Activated CD4-positive, CD25-positive, alpha-beta regulatory T cell treated with anti-CD3 and anti-CD28 coated beads, Interleukin-2, amount 50 U/mL, for 16 hours (primary cell): ENCODE measurements at places on chromosomes 6 and 20.

- no peak for DNase-seq
Observed at GRCh38 chr6:34575326-34575725, 19.2 kb upstream of the SPDEF start.

DNA sequence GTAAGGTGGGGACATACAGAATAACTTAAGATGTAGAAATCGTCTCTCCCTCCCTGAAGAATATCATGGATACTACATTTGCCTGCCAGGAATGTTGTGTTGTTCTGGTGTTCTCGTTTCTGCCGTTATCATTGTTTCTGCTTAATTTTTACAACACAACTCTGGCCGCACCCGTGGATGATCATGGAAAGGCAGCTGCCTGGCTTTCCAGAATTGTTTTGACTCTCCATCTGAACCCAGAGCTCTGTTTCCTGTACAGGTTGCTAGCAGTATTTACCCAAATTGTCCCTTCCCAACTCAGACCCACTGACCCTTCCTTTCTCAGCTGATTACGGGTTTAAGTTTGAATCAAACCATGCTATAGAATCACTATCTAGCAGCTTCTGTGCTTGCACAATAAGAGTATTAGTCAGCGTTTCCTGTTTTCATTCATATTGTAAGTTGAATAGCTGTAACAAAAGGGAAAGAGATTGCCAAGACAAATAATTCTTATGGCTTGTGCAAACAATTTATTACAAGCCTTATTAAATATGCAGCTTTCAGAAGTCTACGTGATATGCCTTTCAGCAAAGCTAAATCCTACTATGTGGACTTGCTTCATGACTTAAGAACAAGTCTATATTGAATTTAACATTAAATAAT lies 139.0 kb downstream of the MTHFD1L start:
- no peak for DNase-seq

DNA sequence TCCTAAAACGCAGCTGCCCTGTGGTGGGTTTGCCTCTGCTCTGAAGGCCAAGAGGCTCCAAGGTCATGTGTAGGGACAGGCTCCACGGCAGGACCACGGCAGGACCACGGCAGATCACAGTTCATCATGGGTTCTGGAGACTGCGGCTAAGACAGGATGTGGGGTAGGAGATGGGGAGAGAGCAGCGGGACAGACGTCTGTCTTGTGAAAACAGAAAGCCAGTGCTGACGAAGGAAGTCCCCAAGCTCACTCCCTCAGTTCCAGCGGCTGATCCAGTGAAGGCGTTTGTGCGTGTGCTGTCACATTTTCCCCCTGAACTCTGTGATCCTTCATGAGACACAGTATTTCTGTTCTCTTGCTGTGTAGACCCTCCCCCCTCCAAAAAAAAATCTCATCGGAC lies 67.9 kb upstream of the PTGIS start:
- DNase-seq, result no peak

- DNase-seq, result no peak
Observed at GRCh38 chr6:8108031-8108660, 5.8 kb upstream of the EEF1E1 start.

GRCh38 chr6:114052141-114052540 lies 81.2 kb upstream of the HDAC2 start:
- no peak for DNase-seq

- DNase-seq, result no peak
Observed at GRCh38 chr20:12928755-12929401, 79.9 kb upstream of the SPTLC3 start.

GRCh38 chr20:41299899-41300298 lies 17.6 kb downstream of the ZHX3 start:
- no peak for DNase-seq

DNA sequence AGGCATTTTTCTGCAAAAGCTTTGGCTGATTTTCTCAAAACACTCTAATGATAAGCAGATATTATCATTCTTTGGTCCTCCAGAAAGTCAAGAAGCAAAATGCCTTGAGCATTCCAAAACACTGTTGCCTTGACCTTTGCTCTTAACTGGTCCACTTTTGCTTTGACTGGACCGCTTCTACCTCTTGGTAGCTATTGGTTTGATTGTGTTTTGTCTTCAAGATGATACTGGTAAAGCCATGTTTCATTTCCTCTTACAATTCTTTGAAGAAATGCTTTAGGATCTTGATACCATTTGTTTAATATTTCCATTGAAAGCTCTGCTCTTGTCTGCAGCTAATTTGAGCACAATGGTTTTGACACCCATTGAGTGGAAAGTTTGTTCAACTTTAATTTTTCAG lies 35.6 kb upstream of the SDHAF4 start:
- no peak for DNase-seq
